Heart right ventricle (tissue), 16 donors: ENCODE measurements at places on chromosomes 6 and 20. TPM values are rescaled to one million over a fixed set of nuclear protein-coding genes. Genes with fewer than 3 reads are reported as not detected.

The MKKS gene
- 19.2 TPM for total RNA-seq

DNA sequence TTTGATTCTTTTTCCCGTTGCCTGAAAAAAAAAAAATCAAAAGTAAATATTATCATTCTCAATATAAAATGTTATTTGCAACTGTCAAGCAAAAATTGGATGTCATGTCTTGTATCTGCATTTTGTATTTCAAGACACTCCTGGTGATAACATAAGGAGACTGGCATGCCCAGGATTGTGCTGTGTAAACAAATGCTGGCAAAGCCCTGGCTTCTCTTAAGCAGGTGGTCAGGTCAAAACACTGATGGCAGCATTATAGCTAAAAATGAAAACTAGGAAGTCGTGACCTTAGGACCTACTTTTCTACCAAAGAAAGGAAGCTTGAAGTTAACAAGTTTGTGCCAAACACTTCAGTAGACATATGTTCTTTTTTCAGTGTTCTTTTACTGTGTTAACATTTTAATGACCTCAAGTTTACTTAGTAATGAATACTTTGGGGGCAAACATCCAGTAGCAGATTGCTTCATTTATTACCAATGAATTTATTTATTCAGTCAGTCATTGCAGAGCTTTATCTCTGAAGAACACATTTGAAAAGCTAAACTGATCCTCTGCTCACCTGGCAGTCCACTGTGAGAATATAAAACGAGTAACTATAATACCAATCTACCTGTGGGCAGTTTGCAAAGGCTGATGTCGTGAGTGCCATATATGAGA is 243.1 kb upstream of the FLRT3 start:
- DNase-seq: no peak

The PPIL6 gene
- 3.3 TPM for total RNA-seq

DNA sequence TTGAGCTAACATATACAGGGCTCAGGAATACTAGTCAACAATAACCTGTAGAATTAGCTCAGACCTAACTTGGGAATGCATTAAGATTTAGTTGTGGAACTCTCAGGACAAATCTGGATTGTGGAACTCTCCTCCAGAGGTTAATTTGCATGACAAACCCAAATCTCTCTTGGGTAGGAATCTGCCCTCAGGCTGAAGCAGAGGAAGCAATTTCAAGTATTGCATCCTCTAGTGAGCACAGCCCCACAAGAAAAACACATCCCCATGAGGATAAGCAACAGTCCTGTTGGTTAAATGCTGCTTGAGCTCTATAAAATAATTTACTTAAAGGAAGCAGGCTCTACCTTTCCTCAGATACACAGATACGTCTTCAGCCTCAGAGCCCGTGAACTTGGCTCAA is 170.9 kb upstream of the STXBP5 start:
- DNase-seq: no peak

- DNase-seq: no peak
Observed at GRCh38 chr20:2991532-2991931, 51.9 kb upstream of the GNRH2 start.

The AIF1 gene
- 3.3 TPM for total RNA-seq

DNA sequence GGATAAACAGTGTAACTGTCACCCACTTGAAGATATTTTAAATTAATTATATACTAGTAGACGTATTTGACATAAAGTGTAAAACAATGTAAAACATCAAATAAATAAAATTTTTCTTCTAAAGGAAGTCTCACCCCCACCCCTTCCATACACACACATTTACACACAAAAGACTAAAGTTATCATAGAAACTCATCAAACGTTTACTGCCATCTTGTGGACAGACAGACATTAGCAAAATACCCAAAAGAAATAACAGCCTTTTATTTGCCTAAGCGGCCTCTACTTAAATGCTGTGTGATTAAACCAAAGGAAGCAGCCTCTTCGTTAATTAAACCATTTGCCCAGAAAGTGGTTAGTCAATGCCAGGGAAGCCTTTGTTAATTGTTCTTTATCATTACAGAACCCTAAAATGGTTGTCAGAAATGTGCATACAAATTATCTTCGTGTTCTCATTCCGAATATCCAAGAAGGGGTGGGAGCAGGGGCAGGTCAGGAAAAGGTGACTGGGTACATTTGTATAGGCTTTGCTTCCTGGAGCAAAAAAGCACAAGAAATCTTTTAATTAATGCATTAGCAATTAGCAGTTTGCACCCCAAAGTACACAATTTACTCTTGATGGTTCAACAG is 176.2 kb upstream of the SASH1 start:
- no peak for DNase-seq

- no peak for DNase-seq
Observed at GRCh38 chr6:29519291-29520010, 31.7 kb upstream of the MAS1L start.

The SYNDIG1 gene
- 25.8 TPM for total RNA-seq
